ENCODE measurements at places on chromosomes 5 and 9.
A peak's percentile ranks its signal among the peaks of the same experiment; 100 is the strongest.

DNA sequence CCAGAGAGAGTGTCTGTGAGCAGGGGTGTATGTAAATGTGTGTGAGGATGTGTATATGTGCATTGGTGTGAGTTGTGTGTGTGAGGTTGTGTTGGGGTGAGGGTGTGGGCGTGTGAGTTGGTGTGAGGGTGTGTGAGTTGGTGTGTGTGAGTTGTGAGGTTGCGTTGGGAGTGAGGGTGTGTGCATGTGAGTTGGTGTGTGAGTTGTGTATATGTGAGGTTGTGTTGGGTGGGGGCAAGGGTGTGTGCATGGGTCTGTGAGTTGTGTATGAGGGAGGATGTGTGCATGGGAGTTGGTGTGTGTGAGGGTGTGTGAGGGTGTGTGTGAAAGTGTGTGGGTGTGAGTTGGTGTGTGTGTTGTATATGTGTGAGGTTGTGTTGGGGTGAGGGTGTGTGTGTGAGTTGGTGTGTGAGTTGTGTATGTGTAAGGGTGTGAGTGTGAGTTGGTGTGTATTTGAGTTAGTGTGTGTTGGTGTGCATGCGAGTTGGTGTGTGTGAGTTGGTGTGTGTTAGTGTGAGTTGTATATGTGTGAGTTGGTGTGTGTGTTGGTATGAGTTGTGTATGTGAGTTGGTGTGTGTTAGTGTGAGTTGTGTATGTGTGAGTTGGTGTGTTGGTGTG, 161.6 kb upstream of the IER5L start:
- no peak for DNase-seq

- no peak for DNase-seq
These were observed 20.3 kb upstream of the TOR2A start for GRCh38 chr9:127755061-127756060.

DNA sequence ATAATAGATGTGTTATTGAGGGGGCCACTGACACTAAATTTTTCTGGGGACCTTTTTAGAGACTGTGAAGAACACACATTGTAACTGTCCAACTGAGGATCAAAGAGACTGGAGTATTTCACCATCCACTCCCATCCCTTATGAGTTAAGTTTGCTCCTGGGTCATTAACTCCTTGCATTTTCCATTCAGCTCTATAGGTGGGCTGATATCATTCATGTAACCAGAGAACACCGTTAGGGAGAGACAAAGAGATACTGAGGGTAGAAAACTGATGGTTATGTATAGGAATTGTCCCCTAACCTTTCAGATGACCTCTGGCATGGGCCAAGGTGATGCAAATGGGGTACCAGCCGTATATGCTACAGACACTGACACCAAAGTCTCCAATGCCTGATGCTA, 142.4 kb upstream of the TLR4 start:
- no peak for DNase-seq

GRCh38 chr9:1179366-1179765, 129.2 kb downstream of the DMRT2 start:
- DNase-seq, result no peak

GRCh38 chr5:97046270-97046982, 96.0 kb downstream of the LIX1 start:
- DNase-seq, result no peak

DNA sequence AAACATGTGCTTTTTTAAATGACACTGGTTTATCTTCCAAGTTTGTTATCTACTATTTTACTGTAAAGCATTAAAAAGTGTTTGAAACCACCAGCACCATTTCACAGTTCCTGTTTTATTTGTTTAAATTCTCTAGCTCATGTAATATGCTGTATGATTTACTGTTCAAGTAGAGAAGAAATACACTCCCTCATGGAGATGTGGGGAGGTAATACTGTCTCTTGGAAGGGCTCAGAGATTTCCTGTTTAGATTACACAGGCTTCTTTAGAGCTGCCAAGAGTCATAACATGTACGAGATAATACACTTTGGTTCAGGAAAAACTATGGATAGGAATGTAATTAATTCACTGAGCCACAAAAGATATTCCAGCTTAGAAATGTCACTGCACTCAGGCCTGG, 135.0 kb upstream of the CCDC152 start:
- peak; percentile 28 for DNase-seq

- DNase-seq, result no peak
These were observed 524.1 kb upstream of the MEF2C start for GRCh38 chr5:89407054-89407453.

DNA sequence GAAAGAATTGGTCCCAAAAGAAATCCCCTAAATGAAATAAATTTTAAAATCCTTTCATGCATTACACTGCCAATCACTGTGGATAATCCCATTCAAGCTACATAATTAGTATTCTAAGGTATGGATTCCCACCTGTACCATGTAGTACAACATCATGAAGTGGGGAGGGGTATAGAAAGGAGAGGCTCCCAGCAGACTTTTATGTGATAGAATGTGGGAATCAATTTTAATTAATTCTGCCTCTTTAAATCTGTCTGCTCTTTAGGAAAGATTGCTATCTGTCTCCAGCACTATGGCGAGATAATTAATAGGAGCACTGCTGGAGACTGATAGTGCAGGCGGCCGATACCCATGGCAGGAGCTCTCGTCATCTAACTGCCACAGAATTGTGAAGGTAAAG, 95.4 kb downstream of the CDH12 start:
- no peak for DNase-seq

DNA sequence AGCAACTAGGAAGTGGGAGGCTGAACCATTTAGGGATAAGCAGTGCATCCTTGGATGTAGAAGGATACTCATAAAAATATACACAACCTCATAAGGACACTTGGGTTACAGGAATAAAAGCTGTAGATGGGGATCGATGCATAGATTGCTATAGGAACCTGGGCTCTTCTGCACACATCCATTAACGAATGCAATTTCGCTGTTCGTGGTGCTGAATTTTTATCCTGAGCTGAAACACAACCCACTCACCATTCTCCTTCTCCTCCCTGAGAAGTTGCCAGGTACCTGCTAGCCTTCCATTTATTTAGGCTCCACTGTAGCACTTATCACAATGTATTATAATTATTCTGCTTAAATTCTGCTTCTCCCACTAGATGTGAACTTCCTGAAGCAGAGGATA, 320.6 kb upstream of the BRINP1 start:
- no peak for DNase-seq

DNA sequence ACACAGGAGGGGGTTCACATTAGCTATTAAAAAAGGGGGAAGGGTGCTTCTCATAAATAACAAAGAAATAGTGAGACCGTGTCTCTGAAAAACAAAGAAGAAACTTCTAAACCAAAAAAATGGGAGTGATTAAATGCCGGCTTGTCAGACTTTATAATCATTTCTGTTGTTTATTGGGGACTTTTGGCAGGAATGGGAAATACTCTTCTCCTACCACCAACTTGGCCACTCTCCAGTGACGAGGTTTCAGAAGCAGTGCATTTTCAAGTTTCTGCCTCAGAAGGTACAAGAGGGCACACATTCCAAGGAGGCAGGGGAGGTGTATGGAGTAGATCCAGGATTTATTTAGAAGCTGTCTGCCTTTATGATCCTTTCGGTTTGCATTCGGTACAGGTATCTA, 46.2 kb downstream of the LIX1 start:
- DNase-seq, result no peak

- no peak for DNase-seq
These were observed 193.6 kb downstream of the SREK1 start for GRCh38 chr5:66337626-66338226.

GRCh38 chr5:11104651-11105112, 343.6 kb upstream of the DAP start:
- no peak for DNase-seq

DNA sequence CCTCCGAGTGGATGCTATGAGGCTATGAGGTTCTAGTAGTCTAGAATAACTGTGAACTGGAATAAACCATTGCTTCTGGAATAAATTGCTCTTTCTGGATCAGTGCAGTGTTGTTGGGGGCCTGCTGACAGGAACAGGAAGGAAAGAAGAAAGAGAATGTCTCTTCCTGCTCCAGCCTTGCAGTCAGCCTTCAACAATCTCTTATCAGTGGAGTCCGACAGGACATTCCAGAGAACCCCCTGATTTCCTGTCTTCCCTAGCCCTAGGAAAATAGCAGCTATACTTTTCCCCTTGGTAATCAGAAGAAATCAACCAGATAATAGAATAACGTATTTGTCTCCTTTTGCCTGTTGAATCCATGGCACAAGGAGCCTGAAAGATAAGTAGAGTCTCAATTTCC, 55.4 kb downstream of the WDR36 start:
- no peak for DNase-seq
